ENCODE measurements at places on chromosomes 5 and 9.

- peak; percentile 45 for DNase-seq
These were observed 4.4 kb upstream of the CEP72 start for GRCh38 chr5:607541-608428.

DNA sequence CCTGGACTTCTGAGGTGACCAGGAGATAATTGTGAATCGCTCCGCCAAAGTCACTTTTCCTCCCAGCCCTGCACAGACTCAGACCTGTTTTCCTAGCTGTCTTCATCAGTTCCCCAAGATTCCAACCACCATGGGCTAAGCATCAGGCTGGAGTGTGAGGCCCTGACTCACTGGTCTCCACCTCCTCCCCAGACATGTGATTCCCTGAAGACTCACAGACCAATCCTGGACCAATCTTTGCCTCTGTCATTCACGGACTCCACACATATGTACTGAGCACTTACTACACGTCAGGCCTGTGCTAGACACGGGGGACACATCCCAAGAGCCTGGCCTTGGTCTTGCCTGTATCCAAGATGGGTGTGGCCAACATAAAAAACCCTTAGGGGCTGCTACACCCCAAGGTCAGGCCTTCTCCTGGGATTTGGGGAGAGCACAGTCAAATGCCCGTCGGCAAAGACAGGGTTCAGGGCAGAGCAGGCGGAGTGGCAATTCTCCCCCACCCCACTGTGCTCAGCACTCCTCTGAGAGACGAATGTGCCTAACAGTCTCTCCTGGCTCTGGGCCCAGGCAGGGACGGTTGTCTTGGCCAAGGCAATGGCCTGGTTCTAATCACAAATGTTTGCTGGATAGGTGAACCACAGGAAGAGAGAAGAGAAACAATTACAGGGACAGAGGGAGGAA lies 11.9 kb downstream of the EEIG1 start:
- DNase-seq: no peak

DNA sequence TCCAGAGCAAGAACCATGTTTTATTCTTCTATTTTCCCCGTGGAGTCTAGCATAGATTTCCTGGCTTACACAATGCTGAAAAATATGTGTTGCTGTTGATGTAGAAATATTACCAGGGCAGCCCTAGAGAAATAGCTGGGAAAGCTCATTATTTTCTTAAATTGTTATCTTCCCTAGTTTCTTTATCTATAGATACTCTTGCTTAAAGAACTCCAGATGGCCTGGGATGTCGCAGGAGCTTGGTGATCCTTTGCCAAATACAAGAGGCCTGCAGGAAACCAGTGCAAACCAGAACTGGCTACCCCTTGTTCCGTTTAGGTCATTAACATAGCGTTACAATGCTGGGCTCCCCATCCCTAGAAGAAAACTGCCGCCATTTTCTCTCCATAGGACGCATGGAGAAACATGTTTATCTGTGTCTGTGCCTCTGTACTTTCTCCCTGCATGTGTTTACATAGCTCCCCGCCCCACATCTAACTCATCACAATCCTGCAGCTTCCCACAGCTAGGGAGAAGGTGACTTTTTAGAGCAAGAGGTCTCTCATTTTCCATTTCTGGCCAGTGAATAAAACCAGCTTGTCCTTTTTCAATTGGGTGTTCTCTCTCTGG lies 6.4 kb downstream of the PRLR start:
- no peak for DNase-seq

DNA sequence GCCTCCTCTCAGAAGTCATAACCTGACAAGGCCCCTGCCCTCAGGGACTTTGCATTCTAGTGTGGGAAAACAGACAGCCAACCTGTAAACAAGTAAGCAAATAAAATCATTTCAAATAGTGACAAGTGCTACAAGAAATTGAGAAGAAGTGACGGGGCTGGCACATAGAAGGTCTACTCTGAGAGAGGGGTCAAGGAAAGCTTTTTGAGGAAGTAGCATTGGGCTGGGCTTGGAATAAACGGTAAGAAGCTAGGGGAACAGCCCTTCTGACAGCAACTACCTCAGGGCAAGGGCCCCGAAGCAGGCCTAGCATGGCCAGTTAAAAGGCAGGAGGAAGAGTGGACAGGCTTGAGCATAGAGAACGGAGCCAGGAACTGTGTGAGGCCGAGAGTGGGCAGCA lies 4.8 kb upstream of the SLC2A8 start:
- no peak for DNase-seq

DNA sequence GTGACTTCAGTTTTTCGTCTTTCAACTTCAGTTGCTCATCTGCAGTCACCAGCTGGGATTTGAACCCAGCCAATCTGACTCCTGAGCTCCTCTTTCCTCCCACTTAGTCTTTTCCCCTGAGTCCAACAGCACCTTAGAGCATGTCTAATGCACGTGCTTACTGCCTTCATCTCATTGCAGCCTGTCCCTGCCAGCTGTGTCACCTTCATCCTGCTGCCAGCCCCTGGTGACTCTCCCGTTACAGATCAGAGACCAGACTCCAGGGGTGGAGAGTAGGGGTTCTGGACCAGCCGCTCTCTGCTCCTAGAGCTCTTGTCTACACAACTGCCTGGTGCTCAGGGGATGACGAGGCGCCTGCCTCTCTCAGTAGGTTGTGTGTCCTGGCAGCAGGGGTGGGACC lies 132.9 kb upstream of the LMX1B start:
- DNase-seq: no peak

DNA sequence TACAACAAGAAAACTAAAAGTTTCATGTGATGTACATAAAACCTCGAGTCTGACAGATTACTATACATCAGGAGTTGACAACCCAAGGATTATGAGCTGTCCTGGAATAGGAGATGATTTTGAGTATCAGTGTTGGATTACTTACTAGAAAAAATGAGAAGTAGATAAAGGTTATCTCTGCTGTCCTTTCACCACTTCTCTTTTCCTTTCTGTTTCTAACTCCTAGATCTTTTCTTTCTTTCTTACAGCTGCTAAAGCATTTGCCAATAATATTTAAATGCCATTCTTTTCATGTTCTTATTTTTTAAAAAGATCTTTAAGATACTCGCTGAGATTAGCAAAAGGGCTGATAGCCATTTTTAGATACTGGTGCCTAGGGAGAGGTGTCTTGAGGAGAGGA lies 14.8 kb downstream of the RBM27 start:
- DNase-seq: peak; percentile 38

- DNase-seq: no peak
These were observed 148.2 kb upstream of the FSTL4 start for GRCh38 chr5:133760532-133760931.

DNA sequence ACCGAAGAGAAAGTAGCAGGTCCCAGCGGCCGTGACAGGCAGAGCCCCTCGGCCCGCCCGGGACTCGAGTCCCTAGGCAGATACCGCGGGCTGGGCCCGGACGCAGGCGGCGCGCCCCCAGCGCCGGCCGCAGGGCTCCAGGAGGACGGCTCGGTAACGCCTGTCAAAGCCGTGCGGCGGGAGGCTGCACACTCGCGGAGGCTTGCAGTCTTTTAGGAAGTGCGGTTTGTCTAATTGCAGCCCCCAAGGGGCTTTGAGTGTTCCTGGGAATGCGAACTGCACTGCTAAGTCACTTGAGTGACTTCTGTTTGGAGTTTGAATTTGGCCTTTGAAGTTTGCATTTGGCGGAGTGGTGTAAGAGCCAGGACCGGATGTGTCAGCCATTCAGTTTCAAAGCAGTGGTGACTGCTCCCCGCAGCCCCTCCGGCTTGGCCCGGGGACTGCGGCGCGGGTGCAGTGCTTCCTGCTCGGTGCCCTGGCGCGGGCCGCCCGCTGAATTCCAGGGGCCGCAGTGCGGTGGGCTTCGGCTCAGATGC lies 1.3 kb downstream of the MAP3K1 start:
- peak; percentile 88 for DNase-seq

- no peak for DNase-seq
These were observed 111.7 kb upstream of the C6 start for GRCh38 chr5:41325074-41325473.

DNA sequence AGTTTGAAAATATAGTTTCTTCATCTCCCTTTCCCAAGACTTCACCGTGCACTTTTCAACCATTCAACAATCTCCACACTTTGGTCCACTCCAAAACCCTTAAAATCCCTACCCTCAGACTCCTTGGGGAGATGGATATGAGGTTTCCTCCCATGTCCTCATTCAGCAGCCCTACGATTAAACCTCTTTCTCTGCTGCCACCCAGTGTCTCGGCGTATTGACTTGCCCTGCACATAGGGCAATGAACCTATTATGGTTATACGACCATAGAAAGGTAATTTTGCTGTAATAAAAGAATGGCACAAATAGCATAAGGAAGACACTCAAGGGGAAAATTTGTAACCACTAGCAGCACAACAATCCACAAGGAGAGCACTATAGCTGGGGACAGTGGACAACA lies 803.5 kb downstream of the TLE1 start:
- DNase-seq: no peak

DNA sequence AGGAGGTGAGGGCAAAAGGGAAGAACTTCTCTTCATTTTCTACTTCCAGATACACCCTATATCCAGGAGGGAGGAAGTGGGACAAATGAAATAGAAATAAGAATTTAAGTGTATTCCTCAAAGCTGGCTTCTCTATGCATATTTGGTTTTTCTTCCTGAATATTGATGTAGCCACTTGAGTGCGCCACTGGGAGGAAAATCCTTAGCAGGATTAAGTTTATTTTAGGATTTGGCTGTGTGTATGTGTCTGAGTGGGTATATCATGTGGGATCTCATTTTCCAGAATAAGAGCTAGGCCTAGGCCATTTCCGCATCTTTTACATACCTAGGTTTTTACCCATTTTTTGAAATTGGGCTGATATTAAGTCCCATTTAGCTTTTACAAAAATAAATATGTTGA lies 42.5 kb downstream of the MAP1B start:
- no peak for DNase-seq

GRCh38 chr5:43141211-43141610 lies 20.5 kb downstream of the ZNF131 start:
- DNase-seq: no peak

GRCh38 chr5:83494087-83494620 lies 22.6 kb downstream of the VCAN start:
- no peak for DNase-seq

DNA sequence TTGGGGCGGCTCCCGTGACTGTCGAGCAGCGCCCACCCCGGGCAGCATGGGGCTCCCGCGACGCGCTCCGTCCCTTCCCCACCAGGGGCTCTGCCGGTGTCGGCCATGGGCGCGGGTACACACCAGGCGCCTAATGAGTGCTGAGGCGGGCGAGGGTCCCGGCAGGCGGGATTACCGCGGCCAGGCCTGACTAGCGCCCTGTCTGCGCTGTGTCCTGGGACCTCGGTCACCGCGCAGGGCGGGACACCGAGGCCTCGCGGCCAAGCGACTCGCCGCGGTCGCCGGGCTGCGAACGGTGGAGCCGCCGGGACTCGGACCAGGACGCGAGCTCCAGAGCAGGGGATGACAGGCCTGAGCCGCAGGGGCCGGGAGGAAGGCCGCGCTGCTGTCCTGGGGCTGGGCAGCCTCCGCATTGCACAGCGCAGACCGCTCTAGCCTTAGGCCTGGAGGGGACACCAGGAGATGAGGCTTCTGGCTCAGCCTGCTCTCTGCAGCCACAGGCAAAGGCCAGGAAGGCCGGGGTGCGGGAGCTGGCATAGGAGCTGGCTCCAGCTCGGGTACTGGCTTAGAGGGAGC lies 14.1 kb downstream of the LCN10 start:
- DNase-seq: no peak

DNA sequence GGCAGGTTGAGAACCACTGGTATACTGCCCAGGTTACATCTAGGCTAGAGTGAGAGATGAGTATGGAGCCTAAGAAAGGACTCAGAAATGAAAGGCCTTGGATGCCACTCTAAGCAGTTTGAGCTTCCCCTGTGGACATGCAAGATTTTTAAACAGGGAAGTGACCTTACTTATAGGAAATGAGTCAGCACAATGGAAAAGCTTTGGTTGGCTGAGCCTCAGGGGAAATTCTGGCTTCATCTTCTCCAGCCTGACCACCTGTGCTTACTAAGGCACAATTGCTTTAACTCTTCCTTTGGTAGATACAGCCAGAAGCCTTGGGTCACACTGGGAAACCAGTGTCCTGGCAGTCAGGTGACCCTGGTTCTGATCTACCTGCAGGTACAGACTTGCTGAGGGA lies 380.2 kb upstream of the ZNF462 start:
- peak; percentile 18 for DNase-seq

DNA sequence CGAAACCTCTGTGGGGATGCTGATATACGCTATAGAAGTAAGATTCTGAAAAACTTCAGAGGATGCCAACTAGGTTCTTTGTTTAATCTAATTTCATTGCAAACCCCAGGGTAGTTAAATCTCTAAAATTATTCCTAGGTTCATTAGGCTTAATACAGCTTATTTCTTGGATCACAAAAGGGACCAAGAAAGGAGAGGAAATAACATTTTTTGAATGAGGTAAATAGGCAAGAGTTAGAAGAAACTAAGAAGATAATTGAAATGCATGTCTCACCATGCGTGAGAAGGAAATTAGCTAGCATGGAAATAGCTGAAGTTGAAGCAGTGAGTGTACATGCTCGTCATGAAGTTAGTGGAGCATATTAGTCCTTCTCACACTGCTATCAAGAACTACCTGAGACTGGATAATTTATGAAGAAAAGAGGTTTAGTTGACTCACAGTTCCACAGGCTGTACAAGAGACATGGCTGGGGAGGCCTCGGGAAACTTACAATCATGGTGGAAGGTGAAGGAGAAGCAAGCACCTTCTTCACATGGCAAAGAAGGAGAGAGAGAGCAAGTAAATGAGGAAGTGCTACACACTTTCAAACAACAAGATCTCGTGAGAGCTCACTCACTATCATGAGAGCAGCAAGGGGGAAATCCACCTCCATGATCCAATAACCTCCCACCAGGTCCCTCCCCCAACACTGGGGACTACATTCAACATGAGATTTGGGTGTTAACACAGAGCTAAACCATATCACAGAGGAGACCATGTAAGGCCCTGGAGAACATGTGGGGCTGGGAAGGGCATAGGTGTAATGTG lies 125.1 kb upstream of the OSMR start:
- peak; percentile 20 for DNase-seq

DNA sequence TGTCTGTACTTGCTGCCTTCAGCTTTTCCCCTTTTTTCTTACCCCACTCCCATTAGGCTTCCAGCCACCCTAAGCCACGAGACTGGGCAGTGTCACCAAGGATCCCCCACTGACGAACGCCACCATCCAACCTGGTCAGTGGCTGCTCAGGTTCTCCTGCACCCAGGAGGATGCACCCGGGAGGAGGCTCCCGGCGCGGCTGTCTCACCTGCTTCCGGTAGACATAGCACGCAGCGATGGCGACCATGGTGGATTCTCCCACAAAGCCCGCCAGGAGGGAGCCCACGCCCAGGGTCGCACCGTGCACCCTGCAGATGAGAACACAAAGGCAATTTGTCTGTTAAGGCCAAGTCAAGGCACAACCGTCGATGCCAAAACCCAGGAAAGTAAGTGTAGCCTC lies 48.1 kb downstream of the OTULIN start:
- DNase-seq: no peak
